ENCODE measurements at places on chromosomes 12 and 14.

- DNase-seq: no peak
Measured at GRCh38 chr12:130873106-130873795, 1.4 kb downstream of the RAN start.

GRCh38 chr12:92619026-92619425 lies 83.8 kb upstream of the PLEKHG7 start:
- DNase-seq: no peak

DNA sequence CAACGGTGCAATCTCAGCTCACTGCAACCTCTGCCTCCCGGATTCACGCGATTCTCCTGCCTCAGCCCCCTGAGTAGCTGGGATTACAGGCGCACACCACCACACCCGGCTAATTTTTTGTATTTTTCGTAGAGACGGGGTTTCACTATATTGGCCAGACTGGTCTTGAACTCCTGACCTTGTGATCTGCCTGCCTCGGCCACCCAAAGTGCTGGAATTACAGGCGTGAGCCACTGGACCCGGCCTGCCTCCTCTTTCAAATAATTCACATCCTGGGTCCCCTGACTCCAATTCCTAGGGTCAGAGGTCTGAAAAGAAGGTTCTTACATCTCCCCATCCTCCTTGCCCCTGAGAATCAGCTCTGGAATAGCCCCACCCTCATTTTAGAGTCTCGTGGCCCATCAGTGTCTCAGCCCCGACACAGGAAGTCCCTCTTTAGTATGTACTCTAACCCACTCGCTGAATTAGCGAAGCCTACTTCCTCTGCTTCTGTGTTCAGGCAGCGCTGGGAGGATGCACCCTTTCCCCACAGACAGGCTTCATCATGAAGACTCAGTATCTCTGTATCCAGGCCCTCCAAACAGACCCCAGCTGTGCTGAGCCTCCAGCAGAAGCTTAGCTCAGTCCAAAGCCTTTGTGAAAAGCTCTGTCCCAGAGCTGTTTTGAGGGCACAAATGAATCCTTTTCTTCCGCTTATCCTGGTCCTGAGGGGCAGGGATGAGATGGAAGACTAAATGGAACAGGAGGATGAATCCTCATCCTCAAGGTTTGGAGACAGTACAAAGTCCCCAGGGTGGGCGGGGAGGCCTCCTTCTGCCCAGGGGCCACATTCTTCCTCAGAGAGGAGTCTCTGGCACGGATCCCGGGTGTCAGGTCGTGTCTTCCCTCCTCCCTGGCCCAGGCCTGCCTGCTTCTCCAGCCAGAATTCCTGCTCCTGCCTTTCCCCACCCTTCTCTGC lies 3.5 kb downstream of the LPAR5 start:
- peak; percentile 65 for DNase-seq

- no peak for DNase-seq
Measured at GRCh38 chr12:43884683-43885410, 49.0 kb downstream of the TMEM117 start.

GRCh38 chr14:96727073-96727472 lies 70.1 kb upstream of the VRK1 start:
- no peak for DNase-seq

- no peak for DNase-seq
Measured at GRCh38 chr14:73252491-73253322, 15.4 kb downstream of the PAPLN start.

DNA sequence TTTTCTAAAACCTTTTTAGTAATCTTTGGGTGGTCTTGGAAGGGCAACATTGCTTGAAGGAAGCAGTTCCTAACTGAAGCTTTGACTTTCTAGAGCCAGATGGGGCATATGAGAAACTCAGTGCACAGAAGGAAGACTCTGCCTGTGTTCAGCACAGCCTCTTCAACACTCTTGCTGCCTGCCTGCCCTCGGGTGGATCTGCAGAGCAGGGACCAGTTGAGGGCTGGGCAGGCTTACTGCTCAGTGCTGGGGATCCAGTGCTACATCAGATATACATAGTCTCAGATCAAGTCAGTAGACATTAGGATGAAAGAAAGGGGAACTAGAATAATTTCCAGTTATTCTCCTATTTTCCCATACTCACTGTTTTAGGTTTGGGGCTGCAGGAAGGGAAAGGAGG lies 29.5 kb upstream of the TMX1 start:
- peak; percentile 31 for DNase-seq

GRCh38 chr12:66697404-66697803 lies 18.5 kb upstream of the GRIP1 start:
- DNase-seq: no peak

DNA sequence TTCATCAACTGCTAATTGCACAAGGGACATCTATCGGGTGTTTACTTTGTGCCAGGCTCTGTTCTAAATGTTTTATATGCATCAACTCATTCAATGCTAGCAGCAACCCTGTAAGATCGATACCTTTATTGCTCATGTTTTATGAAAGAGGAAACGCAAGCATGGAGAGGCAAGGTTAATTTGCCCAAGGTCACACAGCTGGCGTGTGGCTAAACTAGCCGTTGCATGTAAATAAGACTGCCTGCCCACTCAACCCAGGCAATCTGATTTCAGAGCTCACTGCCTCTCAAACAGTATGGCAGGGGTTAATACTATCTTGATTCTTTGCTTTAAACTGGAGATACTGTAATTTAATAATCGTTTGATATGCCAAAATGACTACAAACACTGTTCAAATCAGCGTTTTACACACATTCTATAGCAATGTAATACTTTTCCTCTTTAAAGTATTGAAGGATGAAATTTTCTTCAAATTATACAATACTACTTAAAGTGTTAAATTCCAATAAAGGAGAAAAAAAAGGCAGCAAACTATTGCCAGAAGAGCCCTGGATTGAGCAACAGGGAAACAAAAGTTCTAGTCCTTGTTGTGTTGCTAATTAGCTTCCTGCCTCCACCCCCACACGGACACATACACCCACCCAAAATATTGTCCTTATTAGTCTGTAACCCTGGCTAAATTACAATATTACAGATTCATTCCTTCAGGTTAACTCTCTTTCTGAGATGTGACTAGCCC lies 39.1 kb upstream of the DHRS7 start:
- no peak for DNase-seq
